ENCODE measurements at places on chromosomes 7 and 10. TPM values are rescaled to one million over a fixed set of nuclear protein-coding genes. Genes with fewer than 3 reads are reported as not detected.
A peak's percentile ranks its signal among the peaks of the same experiment; 100 is the strongest.

DNA sequence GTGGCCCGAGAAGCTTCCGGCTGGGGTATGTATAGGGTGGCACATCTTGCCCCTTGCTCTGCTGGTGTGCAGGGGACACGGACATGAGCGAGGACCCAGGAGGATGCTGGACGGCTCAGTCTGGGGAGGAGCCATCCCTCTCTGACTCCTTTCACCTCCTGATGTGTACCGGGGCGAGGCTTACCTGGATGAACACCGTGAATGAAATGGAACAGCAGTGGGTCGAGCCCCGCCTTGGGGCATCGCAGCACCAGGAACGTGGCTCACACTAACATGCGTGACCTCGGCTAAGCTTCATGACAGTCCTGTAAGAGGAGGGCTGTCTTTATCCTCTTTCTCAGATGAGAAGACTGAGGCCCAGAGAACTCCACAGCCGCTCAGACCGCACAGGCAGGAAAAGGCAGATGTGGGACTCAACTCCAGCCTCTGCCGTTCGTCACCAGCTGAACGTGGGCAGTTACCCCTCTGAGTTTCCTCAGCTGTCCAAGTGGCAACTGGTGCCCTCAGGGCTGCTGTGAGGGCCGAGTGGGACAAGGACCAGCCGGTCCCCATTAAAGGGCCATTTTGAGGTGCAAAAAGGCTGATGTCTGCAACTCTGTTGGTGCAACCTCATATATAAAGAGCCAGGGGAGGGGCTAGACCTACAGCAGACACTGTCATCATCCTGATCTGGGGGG is 54.5 kb downstream of the INSIG1 start:
- peak; percentile 53 for DNase-seq

DNA sequence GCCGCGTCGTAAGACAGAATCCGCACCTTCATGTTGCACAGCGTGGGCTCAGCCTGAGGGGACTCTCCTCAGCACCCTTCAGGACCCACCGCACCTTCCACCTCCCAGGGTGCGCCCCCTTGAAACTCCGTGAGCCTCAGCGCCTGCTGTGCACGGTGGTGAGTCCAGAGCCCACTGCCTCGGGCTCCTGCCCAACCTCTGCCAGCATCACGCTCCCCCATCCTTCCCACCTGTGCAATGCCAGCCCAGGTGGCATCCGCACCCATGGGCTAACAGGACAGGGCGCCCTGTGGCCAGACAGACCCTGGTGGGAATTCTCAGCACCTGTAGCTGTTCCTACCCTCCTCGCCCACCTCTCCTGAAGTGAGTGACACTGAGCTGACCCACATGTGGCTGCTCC is 96.4 kb downstream of the DYNC2I1 start:
- no peak for DNase-seq

DNA sequence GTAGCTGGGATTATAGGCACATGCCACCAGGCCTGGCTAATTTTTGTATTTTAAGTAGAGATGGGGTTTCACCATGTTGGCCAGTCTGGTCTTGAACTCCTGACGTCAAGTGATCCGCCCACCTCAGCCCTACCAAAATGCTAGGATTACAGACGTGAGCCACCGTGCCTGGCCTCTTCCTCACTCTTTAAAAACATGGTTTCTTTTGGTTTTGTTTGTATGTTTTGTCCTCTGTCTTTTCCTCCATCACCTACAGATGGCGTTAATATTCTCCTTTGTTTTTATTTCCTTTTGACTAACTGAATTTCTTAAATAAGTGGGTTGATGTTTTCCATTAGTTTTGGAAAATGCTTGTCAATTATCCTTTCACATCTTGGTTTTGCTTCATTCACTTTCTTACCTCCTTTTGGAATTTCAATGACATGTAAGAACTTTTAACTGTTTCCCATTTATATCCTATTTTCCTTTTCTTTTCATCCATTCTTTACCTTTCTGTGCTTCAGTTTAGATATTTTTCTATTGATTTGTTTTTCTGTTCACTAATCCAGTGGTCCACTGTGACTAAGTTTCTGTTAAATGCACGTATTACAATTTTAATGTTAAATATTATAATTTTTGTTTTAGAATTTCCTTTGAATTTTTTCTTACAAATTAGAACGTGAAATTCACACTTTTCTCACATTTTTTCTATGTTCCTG is 104.1 kb downstream of the ZNF467 start:
- DNase-seq = no peak

DNA sequence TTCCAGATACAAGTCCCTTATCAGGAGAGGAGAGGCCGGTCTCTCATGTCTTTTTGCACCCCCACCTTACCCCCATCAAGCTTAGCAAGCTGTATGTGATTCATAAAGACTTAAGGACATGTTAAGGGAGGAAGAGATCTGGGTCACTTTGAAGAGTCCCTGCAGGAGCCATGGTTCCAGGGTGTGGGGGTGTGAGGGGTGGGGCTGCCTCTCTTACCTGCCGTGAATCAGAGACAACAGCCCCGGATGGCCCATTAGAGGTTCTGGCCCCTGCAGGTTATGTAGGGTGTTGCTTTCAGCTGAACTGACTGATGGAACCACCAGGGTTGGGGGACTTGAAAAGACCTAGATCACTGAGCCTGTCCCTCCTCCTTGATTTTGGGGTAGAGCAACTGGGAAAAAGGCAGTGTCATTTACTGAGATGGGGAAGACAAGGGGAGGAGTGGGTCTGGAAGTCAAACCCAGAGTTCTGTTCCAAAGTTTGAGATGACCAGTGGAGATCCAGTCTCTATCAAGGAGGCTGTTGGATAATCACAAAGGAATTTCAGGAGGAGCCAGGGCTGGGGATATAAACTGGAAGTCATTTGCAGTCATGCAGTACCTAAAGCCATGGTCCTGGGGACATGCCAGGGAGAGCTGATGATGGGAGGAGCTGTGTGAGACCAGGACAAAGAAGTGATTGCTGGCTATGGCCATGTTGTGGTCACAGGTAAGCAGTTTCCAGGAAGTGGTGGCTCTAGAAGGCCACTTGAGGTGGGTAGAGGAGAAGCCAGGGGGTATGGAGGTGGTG is 23.1 kb downstream of the ADAMTS14 start:
- no peak for DNase-seq

GRCh38 chr10:49187950-49188761 is at the start of gene TMEM273:
Gene TMEM273, minus strand, starts transcription at chr10:49188391. Its CDS starts 55 bp downstream, at chr10:49188336.
- peak; percentile 95 for DNase-seq

The SYT15B gene
- 4.6 TPM for total RNA-seq

The FGFBP3 gene
- total RNA-seq = 0.65 TPM

The LIPF gene
- total RNA-seq = not detected
